ENCODE measurements at places on chromosomes 4 and X.

- no peak for DNase-seq
These were observed 55.2 kb upstream of the TBC1D9 start for GRCh38 chr4:140811429-140811828.

- DNase-seq = no peak
These were observed 93.3 kb upstream of the MAML3 start for GRCh38 chr4:140247237-140247636.

- no peak for DNase-seq
These were observed 30.9 kb upstream of the RHOH start for GRCh38 chr4:40165916-40166315.

DNA sequence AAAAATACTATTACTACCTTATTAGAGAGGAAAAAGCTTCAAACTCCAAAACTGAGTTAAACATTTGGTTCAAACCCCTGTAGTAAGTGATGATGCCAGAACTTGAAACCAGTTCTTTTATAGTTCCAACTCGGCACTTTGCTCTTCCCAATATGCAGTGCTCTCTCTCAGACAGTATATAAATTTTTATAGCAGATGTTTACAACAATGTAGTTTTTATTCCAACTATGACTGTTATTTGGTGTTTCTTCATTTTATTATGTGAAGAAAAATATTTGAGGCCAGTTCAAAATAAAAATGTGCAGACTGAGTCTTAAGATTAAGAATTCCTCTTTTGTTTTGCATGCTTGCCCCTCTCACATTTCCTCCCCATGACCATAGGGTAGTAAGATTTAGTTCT, 2.9 kb upstream of the PPP4R3C start:
- no peak for DNase-seq

- DNase-seq = peak; percentile 19
These were observed 6.6 kb upstream of the CLDN24 start for GRCh38 chr4:183328832-183329231.

GRCh38 chr4:177308847-177309521, 690 bp upstream of the NEIL3 start:
- no peak for DNase-seq

DNA sequence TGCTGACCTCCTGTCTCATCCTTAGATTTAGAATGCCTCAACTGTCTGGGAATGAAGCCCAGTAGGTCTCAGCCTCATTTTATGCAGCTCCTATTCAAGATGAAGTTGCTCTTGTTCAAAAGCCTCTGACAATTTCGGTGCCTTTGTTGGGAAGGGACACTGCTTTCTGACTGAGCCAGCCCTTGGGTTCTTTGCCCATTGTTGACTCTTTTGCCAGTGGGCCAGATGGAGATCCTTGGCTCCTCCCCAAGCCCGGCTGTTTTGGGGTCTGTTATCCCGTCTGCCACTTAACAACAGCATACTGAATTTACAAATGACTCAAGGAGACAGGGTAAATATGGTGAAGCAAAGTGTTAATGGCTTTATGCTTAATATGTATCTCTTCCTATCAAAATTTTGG, 58.3 kb upstream of the PRKX start:
- no peak for DNase-seq

DNA sequence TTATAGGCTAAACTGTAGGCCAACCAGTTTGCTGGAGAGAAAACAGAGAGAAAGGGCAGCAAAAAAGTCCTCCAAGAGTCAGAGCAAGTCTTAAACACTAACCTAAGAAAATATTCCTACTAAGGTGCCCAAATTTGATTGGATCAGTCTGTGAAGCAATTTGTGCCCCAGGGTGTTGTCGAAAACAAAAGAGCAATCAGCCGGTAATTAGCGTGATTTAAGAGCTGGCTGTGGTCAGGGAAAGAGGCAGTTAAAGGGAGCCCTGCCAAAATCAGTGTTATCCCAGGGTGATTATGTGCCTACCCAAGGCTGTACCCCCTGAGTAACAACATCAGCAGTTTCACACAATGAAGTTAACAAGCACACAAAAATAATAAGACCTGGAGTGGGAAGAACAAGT, 6.4 kb upstream of the BRWD3 start:
- no peak for DNase-seq

GRCh38 chr4:15765910-15766697, 12.0 kb upstream of the CD38 start:
- DNase-seq = no peak

DNA sequence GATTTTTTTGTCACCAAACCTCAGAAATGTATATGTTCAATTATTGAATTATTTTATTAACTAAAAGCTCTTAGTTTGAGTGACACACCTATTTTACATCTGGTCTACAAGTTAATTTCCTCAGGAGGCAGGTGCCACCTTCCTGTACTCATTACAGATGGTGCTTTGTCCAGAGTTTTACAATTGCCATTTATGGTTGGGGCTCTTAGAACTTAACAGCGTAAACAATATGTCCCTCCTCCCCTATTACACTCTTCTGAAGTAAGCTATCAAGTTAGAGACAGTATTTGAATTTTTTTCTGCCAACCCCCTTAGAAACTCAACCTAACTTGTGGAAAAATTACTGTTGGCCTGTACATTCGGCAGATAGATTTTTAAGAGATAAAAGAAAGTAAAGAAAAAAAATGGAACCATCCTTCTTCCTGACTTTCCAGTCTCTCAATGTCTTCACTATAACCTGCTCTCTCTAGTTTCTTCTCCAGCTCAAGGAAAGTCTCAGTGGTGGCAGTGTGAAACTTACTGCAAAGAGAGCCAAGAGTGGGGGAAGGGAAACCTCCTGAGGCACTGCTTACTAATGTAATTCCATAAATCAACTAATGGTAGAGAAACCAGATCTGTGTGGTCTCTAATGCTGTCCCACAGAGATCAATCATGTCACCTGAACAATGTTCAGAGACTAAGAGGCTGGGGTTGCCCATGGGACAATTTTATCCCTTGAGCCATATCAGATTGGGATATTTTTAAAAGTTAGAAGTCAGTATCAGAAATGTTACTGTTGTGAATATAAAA, 7.8 kb downstream of the CXXC4 start:
- no peak for DNase-seq

- no peak for DNase-seq
These were observed 60.9 kb downstream of the C4orf46 start for GRCh38 chr4:158610790-158611189.

DNA sequence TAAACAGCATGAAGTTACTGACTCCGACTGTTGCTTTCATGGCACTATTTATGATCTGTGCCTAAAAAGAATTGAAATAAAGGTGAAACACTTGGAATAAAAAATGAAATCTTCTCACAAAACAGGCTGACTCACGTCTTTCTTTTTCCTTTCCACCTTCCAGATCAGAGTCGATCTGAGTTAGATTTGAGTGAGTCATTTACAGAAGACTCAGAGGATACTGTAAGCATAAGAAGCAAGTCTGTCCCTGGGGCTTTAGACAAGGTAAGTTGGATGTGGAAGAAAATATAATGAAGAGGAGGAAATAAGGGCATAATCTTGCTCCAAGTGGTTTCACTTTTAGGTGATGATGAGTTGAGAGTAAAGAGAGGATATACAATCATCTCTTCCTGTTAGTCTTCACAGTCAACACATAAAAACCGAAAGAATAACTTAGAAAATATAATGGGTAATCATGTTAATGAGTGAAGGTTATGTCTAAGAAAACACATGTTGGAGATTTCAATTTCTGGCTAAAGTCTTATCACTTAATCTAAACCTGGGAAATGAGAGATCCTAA, 89.7 kb downstream of the SYTL5 start:
- DNase-seq = peak; percentile 68

GRCh38 chr4:5707778-5708448, 446 bp downstream of the EVC2 start:
- peak; percentile 57 for DNase-seq

GRCh38 chrX:118825227-118825626, 1.6 kb downstream of the ZCCHC12 start:
- DNase-seq = no peak

- DNase-seq = no peak
These were observed 15.5 kb upstream of the DDX60 start for GRCh38 chr4:168334053-168334452.

GRCh38 chr4:138291431-138291830, 49.3 kb upstream of the SLC7A11 start:
- no peak for DNase-seq

GRCh38 chr4:165450871-165451270, 72.1 kb downstream of the CPE start:
- no peak for DNase-seq

DNA sequence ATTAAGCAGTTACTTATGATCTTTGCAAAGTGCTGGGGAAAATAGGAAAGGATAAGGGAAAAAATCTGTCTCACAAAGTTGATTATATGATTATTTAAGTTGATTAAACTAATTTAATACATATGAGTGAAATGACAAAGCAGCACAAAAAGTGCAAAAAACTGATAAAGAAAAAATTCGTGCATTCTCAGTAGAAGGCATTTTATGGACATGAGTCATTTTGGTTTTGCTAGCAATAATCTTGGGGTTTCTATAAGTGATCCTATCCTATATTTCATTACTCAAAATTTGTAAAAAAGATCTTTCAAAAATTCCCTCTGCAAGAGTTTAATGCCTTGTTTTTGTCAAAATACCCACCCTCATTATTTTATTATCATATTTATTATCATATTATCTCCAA, 224.2 kb upstream of the ANXA10 start:
- DNase-seq = no peak

DNA sequence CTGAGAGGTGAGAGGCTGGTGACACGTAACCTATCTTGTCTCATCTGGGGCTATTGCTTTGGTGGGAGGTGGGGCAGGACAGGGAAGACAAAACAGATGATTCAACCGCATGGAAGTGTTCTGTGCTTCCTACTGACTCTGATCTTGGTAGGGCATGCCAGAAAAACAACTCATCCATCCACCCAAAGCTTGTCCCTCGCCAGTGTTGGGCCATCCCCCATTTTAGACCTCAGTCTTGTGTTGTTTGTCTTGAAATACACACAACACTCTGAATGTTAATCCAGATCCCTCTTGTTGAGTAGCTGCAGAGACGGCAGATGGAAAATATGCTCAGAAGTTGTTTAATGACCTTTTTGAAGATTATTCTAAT, 377 bp downstream of the CHRNA9 start:
- DNase-seq = peak; percentile 63

DNA sequence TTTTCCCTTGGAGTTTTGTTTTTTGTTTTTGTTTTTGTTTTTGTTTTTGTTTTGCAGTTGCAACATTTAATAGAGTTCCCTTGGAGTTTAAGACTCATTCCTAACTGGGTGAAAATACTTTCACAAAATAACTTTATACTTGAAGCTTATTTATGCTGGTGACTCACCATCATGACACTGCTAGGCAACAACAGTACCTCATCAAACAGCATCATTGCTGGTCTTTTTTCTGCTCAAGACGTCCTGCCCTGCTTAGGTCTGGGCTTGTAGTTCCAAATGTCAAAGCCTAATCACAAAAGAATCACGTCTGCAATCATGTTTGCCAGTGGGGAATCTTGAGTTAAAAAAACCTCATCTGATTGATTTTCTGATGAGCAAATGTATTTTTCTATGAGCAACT, 105.7 kb upstream of the PRPS2 start:
- DNase-seq = peak; percentile 17

DNA sequence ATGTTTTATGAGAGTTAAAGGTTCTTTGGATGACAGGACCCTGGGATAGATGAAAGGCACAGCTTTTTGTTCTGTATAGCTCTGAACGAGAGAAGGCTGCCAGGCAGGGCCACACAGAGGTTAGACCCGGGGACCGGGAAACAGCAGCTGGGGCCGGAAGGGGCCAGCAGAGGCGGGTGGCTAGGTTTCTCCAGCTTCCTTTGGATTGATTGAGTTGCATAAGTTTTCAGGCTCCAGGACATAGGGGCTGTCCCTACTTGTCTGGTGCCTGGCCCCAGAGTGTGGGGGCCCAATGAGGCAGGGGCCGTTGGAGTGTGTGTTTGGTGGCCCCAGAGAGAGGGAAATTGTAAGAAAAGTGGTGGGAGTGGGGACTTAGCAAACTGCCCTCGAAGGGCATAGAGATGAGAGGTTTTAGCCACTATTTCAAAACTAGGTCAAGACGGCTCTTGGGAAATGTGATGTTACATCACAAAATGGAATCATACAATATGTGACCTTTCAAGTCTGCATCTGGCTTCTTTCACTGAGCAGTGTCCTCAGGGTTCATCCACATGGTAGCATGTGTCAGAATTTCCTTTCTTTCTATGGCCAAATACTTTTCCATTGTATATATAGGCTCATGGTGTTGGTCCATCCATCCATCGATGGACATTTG, 3.7 kb downstream of the ZFP92 start:
- DNase-seq = no peak

GRCh38 chrX:101550751-101551379, 518 bp downstream of the ARMCX1 start:
- peak; percentile 23 for DNase-seq

DNA sequence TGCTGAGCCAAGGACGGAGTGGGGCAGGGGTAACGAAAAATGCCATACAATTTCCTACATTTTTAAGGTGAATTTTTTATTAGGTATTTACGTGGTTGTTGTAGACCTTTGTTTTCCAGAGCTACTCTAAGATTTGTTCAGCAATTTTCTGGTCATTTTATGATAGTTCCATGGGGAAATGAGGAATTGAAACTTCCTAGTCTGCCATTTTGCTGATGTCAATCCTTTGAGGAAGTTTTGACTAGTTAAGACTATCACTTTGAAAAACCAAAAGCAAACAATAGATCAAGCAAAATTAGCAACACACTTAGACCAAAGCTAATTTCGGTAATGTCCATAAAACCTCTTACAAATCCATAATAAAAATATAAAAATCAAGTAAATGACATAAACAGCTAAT, 7.0 kb upstream of the TLR3 start:
- no peak for DNase-seq

DNA sequence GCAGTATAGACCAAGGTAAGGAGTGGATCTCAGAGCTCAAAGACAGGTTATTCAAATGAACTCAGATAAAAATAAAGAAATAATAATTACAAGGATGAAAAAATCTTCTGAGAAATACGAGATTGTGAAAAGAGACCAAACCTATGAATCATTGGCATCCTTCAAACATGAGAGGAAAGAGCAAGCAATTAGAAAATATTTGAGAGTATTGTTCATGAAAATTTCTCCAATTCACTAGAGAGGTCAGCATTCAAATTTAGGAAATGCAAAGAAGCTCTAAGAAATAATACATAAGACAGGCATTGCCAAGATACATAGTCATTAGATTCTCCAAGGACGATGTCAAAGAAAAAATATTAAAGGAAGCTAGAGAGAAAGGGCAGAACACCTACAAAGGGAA, 93.5 kb upstream of the GALNTL6 start:
- DNase-seq = no peak

DNA sequence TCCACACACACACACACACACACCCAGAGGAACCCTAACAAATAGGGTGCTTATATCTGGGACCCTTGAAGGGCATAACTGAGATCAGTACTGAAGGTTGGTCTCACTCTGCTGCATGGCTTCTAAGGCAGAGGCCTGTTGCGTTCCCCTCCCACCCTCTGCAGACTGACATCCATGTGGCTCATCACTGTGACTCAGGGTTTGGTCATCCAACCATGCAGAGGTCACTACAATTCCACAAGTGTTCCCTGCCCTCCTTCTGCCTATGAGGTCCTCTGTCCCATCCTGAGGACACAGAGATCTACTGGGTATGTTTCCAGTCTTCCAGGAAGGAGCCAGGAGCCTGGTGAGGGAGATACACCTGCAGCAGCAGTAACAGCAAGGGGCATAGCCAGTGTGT, 55.8 kb downstream of the XAGE2 start:
- DNase-seq = peak; percentile 70
